T-helper 2 cell treated with Interferon-gamma antibody and Interleukin-4, amounts not matched to agents 5 μg/mL and 100 μg/mL, for 36 hours (primary cell): ENCODE measurements at places on chromosomes 1 and 21.
A peak's percentile ranks its signal among the peaks of the same experiment; 100 is the strongest.

- DNase-seq, result no peak
Observed at GRCh38 chr1:181661569-181661968, 178.3 kb downstream of the CACNA1E start.

- DNase-seq, result no peak
Observed at GRCh38 chr1:220119043-220119512, 25.1 kb downstream of the IARS2 start.

DNA sequence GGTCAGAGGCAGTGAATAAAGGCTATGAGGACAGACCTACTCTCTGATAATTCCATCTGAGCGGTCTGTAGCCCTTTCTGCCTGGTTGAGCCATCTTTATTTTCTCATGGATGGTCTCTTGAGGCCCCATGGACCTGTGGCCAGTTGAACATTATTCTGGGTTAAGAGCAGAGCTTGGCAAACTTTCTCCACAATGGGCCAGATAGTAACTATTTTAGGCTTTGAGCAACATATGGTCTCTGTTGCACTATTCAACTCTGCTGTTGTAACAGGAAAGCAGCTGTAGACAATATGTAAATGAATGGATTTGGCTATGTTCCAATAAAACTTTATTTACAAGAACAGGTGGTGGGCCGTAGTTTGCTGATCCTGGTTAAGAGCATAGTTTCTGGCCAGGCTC is 62.7 kb downstream of the KAZN start:
- no peak for DNase-seq

- no peak for DNase-seq
Observed at GRCh38 chr1:219898375-219898774, 30.0 kb downstream of the SLC30A10 start.

GRCh38 chr1:95278173-95279006 is 44.4 kb downstream of the RWDD3 start:
- DNase-seq, result no peak

- DNase-seq, result no peak
Observed at GRCh38 chr1:54375712-54376429, 30.3 kb downstream of the SSBP3 start.

GRCh38 chr21:42022091-42022430 is 11.9 kb upstream of the ZBTB21 start:
- DNase-seq, result no peak

DNA sequence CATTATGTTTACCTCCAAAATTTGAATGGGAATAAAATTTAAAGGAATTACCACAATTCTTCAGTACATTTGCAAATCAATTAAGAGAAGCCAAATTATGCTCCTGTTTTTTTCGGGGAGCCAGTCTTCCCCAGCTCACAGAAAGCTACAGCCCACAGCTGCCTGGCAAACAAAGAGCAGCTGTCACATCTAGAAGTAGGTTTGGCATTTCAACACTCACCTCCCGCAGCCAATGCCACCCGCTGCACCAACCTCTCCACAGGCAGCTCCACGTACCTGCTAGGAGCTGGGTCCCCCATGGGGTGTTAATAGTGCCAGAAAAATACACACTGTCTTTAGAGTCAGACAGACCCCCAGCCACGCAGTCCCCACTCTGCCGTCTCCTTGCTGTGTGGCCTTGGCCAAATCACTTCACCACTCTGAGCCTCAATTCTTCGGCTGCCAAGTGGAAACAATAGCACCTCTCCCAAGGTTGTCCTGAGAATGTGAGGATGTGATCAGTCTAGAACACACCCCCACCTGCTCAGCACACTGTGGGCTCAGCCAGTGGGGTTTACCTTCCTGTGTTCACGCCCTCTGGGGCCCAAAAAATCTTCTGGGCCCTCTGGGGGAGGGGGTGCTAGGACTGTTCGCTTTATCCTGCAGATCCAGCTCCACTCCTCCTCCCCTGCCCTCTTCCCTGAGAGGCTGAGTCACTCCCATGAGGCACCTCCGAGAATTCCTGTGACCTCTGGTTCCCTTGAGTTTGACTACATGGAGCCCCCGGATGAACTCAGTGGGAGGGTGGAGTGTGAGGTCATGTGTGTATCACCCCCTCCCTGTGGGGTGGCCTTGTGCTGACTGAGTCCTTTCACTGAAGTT is 204.3 kb upstream of the GRIK3 start:
- DNase-seq, result no peak

- DNase-seq, result peak; percentile 63
Observed at GRCh38 chr1:54800899-54801759, at the start of gene TTC22. TSS of gene TTC22 (minus strand) at chr1:54801323. CDS start at chr1:54801163, 160 bp downstream.
